ENCODE measurements at places on chromosomes 11 and 22.
A peak's percentile ranks its signal among the peaks of the same experiment; 100 is the strongest.

- DNase-seq: no peak
These were observed 8.4 kb upstream of the FLI1 start for GRCh38 chr11:128685402-128686020.

GRCh38 chr11:72897506-72897905 is 83.3 kb downstream of the ATG16L2 start:
- DNase-seq: no peak

- DNase-seq: peak; percentile 77
These were observed 2.2 kb upstream of the C11orf16 start for GRCh38 chr11:8934742-8935488.

GRCh38 chr22:29142116-29142515 is 63.6 kb upstream of the EMID1 start:
- DNase-seq: no peak

- no peak for DNase-seq
These were observed 24.0 kb downstream of the TBX1 start for GRCh38 chr22:19784384-19785175.

GRCh38 chr11:73342633-73343032 is 33.6 kb upstream of the RELT start:
- DNase-seq: no peak

DNA sequence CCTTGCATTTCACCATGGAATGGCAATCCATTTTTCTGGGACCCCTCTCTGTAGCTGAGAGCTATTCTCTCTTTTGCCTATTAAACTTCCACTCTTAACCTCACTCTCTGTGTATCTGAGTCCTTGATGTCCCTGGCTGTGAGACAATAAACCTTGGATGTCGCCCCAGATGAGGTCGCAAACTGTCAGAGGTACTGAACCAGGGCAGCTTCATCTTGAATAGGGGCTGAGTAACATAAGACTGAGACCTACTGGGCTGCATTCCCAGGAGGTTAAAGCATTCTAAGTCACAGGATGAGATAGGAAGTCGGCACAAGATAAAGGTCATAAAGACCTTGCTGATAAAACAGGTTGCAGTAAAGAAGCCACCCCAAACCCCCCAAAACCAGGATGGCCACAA is 68.0 kb downstream of the RSF1 start:
- no peak for DNase-seq

- no peak for DNase-seq
These were observed 172.6 kb downstream of the WNT11 start for GRCh38 chr11:76033699-76034098.

- peak; percentile 87 for DNase-seq
These were observed 63.4 kb downstream of the NRXN2 start for GRCh38 chr11:64659417-64660144.

- peak; percentile 94 for DNase-seq
These were observed 10.7 kb downstream of the SMIM38 start for GRCh38 chr11:69166218-69167115.

DNA sequence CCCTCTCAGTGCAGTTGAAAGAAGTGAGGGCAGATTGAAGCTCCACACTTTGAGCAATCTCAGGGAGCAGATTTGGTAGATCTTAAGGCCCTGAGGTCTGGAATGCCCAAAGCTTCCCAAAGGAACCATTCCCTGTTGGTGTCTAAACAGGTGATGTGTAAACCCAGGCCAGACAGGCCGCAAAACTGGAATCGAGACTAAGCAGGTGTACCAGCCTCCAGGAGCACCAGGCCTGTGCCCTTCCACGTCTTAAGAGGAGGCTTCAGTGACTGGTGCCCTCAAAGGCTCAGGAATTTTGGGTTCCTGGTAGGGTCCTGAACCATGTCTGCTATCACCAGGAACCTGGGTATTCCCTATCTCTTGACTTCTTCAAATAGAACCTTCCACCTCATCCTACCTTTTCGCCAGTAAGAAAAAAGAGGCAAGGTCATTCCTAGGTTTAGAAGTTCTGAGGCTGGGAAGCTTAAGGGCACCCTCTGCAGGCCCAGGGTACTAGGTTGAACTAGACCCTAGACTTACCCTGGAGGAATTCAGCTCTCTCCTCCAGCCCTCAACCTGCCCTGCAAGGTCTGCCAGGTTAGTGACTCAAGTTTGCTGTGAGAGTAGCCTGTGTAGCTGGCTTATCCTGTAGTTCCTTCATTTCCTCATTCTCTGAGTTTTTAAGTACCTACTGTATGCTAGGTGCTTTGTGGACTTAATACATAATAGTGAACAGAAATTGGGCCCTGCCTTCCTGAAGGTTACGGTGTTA is 100.0 kb upstream of the NNMT start:
- peak; percentile 27 for DNase-seq

GRCh38 chr11:74232311-74232950 is 61.3 kb downstream of the PPME1 start:
- no peak for DNase-seq

GRCh38 chr11:134741453-134742223 is 329.6 kb upstream of the B3GAT1 start:
- no peak for DNase-seq

DNA sequence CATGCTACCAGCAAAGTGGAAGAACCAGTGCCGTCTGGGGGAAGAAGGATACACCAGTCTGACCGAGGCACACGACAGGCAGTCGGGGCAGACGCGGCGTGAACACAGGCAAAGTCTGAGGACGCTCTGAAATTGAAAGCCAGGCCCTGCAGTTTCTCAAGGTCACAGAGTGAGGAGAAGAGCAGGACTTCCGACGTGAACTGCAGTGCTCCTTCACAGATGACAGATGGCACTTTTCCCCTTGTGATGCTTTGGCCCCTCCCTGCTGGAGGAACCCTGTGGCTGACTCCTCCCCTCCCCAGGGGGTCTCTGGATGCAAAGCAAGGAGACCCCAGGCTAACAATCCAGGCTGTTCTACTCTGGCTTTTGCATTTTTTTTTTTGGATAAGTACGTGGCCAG is 19.6 kb upstream of the JAM3 start:
- no peak for DNase-seq

DNA sequence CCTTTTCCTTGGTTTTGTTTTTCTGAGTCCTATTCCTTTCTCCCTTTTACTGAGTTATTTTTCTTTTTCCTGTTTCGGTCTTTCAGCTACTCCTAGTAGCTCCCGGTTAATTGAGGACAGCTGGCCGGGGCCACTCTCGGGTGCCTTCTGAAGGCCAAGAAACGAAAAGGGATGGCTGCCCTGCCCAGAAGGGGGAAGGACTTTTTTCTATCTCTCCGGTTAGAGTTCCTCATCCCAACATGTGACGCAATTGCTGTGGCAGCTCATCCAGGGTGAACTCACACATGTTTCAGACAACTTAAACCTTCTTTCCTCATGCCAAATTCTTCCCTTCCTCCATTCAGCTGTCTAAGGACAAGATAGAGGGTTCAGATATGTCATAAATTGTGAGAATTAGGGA is 83.6 kb downstream of the PIWIL4 start:
- DNase-seq: peak; percentile 92

DNA sequence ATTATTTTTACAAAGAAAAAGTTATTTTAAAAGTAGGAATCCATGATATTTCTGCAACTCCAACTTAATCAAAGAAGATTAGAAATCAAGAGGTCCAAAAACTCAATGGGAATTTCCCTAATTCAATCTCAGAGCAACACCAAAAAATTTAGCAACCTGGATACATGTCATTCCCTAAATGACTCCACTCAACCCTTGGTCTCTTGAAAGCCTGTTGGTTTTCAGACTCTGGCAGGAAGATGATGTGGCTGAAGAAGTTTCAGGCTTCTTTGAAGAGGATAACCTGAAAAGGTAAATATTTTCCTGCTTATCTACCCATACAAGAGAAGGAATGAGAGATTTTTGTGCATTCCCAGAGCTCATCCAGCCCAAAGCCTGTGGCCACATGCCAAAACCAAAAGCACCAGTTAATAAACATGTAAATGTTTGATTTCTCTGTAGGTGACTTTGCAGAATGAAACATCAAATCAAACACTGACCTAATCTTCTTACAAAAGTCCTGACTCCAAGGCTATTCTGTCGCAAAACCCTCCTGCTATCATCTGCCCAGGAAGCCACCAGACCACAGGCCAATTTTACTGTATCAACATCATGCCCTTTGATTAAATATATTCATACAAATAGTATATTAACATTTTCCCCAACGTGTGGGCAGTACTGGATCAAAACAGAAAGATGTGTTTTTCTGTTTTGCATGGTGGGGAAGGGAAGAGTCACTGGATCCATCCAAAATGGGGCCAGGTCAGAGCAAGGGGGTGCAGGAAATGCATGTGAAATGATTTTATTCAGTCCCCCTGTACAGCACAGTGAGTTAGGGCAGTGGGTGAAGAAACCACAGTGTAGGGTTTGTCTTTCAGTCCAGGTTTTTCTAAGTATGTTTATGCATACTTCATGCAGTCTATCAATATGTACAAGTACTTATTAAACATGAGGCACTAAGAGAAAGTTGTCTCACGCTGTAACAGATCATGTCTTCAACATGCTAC is 38.8 kb downstream of the SMCO4 start:
- no peak for DNase-seq

DNA sequence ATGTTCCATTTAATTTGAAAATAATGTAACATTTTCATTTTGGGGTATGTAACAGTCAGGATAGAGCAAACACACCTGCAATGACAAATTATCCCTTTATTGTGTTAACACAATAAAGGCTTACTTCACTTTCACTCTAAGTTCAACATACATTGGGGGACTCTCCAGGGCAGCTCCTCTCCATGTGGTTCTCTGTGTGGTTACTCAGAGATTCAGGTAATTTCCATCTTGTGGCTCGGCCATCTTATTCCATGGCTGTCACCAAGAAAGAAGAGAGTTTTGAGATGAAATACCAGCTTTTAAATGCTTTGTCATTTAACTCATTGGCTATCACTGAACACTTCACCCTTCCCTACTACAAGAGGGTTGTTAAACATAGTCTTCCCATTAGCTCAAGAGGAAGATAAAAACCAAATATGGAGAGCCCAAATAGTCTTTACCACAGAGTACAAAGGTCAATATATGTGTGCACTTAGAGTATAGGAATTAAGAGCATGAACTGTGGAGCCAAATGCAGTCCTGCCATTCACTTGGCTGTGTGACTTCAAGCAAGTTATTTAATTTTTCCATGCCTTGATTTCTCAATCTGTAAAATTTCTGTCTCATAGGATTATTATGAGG is 10.6 kb upstream of the TPH1 start:
- no peak for DNase-seq

GRCh38 chr22:28014211-28015045 is 95.4 kb upstream of the PITPNB start:
- DNase-seq: no peak

GRCh38 chr11:20671856-20672546 is 2.6 kb downstream of the NELL1 start:
- DNase-seq: peak; percentile 16

GRCh38 chr11:116651098-116651736 is 121.6 kb downstream of the BUD13 start:
- no peak for DNase-seq

DNA sequence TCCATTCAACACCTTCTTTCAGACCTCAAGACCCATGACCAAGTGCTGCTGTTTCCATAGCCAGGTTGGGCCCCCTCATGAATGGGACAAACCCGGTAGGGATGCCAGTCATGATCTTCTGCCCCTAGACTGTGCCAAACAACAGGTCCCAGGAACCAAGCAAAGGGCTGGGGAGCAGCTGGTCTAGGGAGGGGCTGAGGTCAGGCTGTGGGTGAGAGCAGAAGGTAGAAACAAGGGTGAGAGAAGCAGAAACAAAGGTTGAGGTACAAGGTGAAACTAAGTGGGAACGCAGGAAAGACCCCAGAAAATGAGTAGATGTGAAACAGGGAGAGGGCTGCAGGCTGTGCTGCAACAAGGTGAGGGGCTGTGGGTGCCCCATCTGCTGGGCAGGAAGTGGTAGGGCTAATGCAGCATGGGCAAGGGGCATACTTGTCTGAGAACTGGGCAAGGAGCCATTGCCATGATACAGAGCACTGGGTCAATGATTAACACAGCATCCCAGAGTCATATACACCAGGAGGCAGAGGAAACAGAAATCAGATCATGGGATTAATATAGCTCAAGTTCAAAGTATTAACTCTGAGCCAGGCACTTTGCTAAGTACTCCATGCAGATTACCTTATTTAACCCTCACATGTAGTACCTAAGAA is 45.9 kb downstream of the SLC1A2 start:
- no peak for DNase-seq

DNA sequence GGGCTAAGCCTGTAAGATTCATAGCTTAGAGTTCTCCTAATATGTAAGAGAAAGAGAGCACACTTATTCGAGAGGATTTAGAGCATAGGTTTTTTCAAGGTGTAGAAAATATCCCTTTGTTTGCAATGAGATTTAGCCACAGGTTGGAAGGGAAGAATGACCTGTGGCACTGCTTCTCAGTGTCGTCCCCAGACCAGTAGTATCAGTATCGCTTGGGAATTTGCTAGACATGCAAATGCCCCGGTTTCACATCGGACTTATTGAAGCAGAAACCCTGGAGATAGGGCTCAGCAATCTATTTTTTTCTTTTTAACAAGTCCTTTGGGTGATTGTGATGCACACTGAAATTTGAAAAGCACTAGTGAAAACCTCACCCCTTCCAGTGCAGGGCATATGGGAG is 362.6 kb upstream of the C11orf87 start:
- DNase-seq: no peak

DNA sequence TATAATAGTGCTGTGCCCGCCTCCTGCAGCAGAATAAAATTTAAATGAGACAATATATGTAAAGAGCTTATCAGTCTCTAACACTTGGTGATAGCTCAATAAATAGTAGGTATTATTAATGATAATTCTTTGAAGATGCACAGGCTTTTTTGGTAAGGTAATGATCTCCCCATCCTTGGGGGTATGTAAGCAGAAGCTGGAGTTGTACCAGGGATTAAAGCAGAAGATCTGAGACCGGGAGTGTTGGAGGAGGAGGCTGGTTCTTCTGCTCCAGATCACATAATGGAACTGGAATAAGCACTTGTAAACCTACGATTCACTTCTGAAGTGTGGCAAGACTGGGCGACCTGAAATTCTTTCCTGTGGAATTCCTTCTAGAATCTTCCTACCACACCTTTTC is 8.4 kb downstream of the VSTM5 start:
- no peak for DNase-seq

GRCh38 chr22:32909581-32910428 is 108.3 kb downstream of the TIMP3 start:
- no peak for DNase-seq

GRCh38 chr11:102753267-102753666 is 27.2 kb downstream of the MMP10 start:
- no peak for DNase-seq
